ENCODE measurements at places on chromosomes 11 and 22. TPM values are rescaled to one million over a fixed set of nuclear protein-coding genes. Genes with fewer than 3 reads are reported as not detected.

- DNase-seq = no peak
Observed at GRCh38 chr22:48860557-48860956, 967.1 kb downstream of the BRD1 start.

DNA sequence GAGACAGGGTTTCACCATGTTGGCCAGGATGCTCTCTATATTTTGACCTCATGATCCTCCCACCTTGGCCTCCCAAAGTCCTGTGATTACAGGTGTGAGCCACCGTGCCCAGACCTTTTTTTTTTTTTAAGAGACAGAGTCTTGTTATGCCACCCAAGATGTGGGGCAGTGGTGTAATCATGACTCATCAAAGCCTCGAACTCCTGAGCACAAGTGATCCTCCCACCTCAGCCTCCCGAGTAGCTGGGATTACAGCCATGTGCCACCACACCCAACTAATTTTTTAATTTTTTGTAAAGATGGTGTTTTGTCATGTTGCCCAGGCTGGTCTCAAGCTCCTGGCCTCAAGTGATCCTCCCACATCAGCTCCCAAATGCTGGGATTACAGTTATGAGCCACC, 37.9 kb downstream of the IZUMO1R start:
- DNase-seq = no peak

- DNase-seq = peak; percentile 8
Observed at GRCh38 chr11:84922212-84922805, 704.8 kb downstream of the DLG2 start.

DNA sequence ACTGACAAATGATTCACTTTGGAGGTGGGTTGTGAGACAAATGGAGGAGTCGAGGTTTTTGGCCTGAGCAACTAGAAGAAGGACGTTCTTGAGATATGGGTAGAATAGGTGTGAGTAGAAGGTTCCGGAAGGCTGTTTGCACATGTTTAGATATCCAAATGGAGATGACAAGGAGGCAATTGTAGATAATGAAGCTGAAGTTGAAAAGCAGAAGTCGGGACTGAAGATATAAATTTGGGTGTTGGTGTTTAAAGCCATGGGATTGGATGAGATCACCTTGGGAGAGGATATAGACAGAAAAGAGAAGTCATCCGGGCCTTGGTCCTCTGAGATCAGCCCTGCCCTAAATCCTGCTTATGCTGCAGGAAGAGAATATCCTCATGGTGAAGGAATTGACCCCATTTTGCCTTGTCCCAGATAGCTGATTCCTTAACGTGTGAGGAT, 75.5 kb upstream of the CD44 start:
- DNase-seq = no peak

DNA sequence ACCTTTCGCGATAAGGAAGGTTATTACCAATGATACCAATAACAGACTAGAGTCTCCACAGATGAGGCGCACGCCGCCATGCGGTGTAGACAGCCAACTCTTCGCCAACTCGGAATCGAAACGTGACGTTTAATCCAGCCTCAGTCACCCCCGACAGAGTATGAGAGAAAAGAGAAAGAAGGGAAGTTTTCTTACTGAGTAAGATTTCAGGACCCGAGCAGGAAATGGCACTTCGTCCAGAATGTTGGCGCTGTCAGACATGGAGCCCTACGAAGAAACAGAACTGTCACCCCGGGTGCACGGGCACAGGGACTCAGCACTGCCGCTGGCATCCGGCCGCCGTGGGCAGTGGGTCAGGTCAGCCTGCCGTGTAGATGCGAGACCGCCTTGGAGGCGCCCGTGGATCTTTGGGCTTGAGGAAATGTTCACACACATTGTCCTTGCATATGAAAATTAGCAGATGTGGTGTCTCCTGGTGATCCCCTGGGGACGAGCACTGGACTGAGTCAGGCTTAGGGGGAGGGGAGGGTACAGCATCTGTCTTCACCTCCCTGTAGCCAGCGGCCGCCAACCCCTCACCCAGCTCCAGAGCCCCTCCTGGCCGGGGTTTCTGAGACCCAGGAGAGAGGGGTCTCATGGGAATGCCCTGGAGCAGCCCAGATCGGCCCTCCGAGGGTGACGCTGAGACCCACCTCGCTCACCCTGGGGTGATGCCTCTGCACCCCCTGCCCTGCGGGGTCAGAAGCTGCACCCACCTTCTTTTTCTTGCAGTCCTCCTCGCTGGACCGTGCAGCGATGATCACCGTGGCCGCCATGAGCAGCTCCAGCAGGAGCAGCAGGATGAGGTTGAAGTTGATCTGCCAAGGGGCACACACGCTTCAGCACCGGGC, 8.3 kb downstream of the MLC1 start:
- DNase-seq = no peak

DNA sequence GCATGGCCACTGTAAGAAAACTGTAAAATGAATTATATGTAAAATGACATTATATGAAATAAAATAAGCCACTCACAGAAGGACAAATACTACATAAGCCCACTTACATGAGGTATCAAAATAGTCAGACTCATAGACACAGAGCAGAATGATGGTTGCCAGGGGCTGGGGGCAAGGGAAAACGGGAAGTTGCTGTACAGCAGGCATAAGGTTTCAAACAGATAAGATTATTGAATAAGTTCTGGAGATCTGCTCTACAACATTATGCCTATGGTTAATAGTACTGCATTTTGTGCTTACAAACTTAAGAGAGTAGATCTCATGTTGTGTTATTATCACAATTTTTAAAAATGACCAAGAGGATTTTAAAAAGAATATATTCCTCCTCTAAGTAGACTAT, 32.7 kb upstream of the HEPHL1 start:
- no peak for DNase-seq

- DNase-seq = no peak
Observed at GRCh38 chr11:62882788-62883501, 2.2 kb downstream of the SLC3A2 start.

- no peak for DNase-seq
Observed at GRCh38 chr11:79062814-79063762, 377.7 kb downstream of the TENM4 start.

- no peak for DNase-seq
Observed at GRCh38 chr11:33437529-33437928, 180.3 kb downstream of the HIPK3 start.

- DNase-seq = no peak
Observed at GRCh38 chr22:30181459-30182349, 64.9 kb downstream of the LIF start.

DNA sequence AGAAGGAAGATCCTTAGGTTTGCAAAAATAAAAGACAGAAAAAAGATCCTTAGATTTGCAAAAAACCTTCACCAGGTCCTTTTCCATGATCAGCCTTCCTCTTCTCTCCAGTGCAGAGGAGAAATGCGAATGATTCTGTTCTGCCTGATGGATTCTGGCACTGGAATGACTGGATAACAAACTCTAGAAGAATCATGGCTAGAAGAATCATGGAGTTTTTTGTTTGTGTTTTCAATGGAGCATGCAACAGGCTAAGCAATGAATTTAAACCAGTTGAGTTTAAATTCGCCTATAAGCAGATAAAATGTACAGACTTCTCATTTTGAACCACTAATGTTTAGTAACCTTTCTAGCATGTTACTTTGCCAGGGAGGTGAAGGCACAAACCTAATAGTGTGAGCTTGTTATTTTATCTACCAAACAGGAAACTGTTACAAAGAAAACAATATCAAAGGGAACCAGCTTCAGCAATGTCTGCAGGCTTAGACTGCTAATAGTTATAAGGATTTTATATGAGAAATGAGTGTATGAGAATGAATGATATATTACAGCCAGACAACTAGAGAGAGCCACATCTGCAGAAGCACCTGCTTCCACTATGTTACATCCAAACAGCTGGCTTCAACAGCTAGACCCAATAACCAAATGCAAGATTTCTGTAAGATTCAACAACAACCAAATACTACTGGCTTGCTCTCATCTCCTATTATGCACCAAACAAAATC, 64.7 kb upstream of the APOA1 start:
- peak; percentile 33 for DNase-seq

- no peak for DNase-seq
Observed at GRCh38 chr22:20239676-20240446, 28.3 kb downstream of the RTN4R start.

GRCh38 chr11:57618438-57618837, 21.0 kb downstream of the SERPING1 start:
- no peak for DNase-seq

GRCh38 chr11:122424636-122425035, 230.9 kb upstream of the UBASH3B start:
- DNase-seq = no peak

GRCh38 chr11:15836795-15837194, 519.6 kb downstream of the SOX6 start:
- DNase-seq = no peak

DNA sequence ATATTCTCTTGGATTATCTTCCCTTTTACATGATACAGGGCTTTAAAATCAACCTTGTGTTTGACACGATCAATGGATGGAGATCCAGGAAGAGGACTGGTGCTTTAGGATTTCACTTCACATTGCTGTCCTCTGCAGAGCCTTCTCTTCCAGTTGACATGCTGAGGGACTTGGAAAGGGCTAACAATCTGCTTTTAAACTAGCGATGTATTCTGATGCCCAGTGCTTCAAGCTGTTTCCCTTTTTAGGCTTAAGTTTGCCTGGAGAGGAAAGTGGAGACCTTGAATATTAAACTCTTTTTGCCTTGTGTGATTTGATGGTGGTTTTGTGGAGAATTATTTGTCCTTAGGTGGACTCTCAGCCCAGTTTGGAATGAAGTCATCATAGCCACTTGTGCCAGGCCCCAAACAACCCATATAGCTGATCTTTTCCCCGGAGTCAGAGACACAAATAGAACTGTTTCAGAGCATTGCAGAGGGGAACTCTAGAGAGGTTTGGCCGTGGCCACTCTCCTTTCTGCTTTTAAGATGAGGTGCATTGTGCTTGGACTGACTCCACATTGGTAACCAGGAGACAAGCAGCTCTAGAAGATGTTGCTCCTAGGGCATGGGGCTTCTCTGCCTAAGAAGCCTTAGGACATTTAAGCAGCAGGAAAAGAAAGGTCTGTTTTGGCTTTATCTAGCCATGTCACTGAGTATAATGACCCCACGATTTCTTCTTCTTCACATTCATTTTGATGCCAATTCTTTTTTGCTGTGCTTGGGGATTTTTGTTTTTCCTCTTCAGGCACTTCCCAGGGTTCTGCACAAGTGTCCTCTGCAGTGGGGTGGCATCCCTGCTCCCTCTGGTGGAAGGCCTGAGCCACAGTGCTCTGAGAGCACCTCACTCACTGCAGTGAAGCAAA, 152.8 kb downstream of the NCAM1 start:
- peak; percentile 44 for DNase-seq

GRCh38 chr22:38740116-38740723, 15.6 kb downstream of the SUN2 start:
- no peak for DNase-seq

- DNase-seq = no peak
Observed at GRCh38 chr11:44726283-44727113, at the start of gene TSPAN18. TSS of gene TSPAN18 (plus strand) at chr11:44726962. CDS start at chr11:44906417, 179,455 bp downstream.

DNA sequence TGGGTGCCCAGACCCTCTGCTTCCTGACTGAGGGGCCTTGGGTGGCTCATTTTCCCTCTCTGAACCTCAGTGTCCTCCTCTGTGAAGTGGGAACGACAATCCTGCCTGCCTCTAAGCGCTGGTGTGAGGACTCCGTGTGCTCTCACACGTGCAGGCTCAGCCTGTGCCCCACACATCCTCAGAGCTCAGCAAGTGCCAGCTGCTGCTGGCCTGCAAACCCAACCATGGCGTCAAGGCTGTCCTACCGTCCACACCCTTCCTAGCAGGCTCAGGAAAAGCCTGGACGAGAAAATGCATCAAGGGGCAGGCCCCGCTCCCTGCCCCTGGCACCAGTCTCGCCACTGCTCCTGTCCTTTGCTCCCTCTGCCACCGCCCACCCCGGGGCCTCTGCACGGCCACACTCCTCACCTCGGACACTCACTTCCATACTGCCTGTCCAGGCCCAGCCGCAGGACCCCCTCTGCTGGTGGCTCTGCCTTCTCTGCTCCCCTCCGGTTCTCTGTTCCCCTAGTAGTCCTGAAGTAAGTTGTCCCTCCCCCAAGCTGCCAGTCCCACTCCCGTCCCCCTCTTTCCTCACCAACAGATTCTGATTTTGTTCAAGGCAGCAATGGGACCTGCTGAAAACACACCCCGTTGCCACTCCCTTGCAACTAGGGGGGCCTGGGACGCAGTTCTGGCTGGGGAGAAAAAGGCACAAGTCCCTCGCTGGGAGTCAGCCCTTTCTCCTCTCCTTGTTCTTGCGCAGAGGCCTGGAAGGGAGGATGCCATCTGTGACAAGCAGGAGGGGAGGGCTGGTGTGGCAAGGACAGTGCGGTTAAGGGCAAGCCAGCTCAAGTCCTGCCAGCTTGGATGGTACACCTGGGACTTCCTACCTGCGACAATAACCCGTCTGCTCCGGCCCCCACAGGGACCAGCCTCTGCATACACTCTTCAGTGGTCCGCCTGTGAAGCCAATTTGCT, 62.2 kb downstream of the ARFGAP3 start:
- DNase-seq = no peak

Gene MMP26
- 0.31 TPM for polyA plus RNA-seq

Gene APOA4
- polyA plus RNA-seq = not detected

Gene MAJIN
- polyA plus RNA-seq = 1.0 TPM

Gene F2
- 0.62 TPM for polyA plus RNA-seq

Gene IFITM1
- polyA plus RNA-seq = 44.9 TPM

Gene PATE3
- polyA plus RNA-seq = not detected

Gene HPX
- polyA plus RNA-seq = 6.4 TPM
